ENCODE measurements at places on chromosomes 4 and X.

DNA sequence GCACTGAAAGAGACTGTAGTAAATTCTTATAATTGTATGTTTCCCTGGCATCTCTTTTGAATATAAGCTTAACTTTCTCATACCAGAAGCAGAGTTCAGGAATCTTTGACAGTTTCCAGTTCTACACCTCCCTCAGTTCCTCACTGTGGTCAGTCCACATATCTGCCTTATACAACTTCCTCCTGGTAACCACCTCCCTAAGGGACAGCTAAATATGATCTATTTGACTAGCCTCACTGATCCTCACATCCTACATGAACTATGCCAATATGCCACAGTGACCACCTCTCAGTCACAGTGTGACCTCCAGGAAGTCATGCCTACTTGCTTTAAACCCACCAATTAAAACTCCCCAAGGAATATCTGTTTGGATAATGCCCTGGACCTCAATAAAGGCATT is 51.6 kb upstream of the HDAC8 start:
- DNase-seq: no peak

- DNase-seq: no peak
Observed at GRCh38 chr4:181507938-181508337, 735.3 kb upstream of the TENM3 start.

DNA sequence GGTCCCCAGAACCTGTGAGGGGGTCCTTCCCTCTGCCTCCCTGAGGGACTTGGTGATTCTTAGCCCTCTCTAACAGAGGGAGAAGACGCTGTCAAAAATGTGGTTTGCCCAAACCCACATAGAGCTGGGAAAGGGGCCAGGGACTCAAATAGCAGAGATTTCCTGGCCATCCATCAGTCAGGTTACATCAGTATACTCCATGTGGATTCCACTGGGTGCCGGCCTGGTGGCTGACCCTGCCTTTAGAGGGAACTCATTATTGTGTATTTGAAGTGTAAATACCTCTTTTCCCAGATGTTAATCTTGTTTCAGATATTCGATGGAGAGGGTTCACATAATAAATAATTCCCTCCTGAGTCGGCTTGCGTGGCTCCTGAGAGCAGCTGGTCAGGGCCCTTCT is 130.3 kb downstream of the TBL1X start:
- no peak for DNase-seq

DNA sequence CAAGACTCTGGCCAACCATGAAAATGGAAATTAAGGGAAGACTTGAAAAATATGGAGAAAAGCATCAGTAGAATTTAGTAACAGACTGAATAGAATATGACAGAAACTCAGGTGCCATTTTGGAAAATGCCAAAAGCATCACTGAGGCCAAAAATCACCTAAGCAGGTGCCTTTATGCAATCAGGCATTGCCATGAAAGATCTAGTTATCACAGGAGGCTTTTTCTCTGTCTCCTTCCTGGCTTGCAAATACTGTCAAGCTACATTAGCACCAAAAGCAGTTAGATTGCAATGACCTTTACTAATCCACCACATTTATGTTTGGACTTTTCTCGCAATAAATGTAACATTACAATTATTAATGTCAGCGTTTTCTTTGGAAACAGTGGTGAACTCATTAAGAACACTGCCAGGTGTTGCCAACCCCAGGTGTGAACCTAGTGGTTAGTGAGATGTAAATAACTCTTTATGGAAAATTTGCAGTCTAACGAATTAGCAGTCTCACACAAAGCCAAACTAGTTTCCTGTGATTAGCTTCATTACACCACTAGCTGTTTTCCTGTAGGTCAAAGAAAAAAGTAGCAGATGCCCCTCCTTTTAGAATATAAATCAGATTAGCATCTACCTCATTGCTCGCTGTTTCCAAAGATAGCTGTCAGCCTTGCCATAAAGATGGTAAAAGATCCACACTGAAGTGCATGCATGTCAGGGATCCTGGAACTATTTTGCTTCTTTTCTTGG is 1568.4 kb upstream of the TENM3 start:
- DNase-seq: no peak

- DNase-seq: peak; percentile 25
Observed at GRCh38 chr4:169566021-169566818, 46.2 kb downstream of the NEK1 start.

- DNase-seq: no peak
Observed at GRCh38 chr4:105951198-105951597, 55.9 kb downstream of the NPNT start.

DNA sequence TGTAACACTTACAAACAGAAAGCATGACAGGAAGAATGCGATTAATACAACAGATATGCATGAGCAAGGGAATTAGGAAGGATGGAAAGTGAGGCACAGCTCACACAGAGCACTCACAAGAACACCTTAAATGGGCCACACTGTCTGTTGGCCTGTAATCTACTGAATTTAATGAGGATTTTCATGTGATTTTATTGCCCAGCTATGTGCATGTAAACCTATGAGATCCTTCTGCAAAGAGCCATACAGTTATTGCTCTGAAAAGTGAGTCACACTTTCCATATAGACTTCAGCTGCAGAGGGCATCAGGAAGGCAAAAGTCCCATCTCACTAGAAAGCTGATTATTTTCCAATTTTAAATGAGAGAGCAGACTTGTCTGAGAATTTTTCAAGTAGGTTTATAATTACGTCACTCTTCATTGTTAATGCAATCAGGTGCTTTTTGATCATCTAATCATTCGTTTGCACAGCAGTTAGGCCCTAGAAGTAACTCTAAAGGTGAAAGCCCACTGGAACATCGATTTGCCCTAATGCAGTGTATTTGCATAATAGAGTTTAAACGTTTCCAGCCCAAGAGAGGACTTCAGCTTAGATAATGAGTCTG is 832.7 kb upstream of the INTU start:
- no peak for DNase-seq

DNA sequence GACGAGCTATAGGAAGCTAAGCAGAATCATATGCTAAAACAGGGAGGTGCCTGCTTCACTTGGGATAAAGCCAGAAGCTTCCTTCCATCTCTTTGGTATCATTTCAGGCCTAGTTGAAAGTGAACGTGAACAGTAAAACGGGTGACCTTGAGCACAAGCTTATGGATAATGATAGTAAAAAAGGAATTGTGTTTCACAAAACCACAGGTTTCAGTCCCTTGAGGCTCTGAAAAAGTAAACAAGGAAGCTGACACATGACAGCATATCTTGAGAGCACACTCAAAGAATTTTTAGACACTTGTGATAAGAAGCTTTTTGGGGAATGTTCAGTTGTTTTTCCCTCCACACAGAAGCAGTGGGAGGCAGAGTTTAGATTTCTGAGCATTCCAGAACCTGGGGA is 286.1 kb downstream of the DCHS2 start:
- no peak for DNase-seq

GRCh38 chrX:88990882-88991582 is 244.0 kb downstream of the CPXCR1 start:
- DNase-seq: no peak

GRCh38 chr4:15423285-15423711 is 4.5 kb upstream of the C1QTNF7 start:
- DNase-seq: no peak

DNA sequence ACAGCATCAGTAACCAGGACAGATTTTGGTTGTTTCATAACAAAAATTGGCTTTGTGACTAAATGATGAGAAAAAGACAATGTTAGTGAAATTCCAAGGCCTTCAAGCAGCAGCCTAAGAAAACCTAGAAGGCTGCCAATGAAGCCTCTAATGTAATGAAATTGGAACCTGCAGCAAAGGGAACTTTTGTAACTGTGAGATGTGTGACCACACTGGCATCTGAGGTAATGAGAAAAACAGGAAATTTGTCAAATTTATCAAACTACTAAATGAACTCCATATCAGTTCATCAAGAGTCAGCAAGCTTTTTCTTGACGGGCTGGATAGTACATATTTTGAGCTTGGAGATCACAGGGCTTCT is 30.4 kb upstream of the EMCN start:
- no peak for DNase-seq

DNA sequence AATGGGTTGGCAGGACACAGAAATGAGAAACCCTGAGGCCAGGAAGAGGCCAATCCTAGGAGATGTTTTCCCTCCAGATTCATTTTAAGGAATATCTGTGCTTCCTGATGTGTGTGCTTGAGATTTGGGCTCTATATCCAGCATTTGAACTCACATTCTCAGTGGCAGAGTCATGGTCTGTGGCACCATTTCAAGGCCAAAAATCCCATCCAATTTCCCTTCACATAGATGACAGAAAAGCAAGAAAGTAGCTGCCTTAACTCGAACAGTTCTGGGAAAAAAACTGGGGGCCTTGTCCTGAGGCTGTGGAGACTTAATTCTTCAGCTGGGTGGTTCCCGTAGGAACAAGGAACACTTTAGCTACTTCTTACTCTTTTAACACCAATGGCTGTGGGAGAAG is 27.4 kb downstream of the TAF7L start:
- DNase-seq: no peak

DNA sequence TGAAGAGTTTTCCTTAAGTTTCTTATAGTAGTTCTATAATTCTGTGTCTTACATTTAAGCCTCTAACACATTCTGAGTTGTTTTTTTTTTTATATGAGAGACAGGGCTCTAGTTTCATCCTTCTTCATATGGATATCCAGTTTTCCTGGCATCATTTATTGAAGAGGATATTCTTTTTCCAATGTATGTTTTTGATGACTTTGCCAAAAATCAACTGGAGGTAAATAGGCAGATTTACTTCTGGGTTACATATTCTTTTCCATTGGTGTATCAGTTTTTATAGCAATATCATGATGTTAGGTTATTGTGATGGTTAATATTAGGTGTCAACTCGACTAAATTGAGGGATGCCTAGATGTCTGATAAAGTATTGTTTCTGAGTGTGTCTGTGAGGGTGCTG is 650.7 kb upstream of the GRID2 start:
- DNase-seq: no peak

GRCh38 chr4:11914406-11914805 is 485.7 kb upstream of the HS3ST1 start:
- DNase-seq: no peak

GRCh38 chrX:115525486-115525885 is 35.5 kb upstream of the PLS3 start:
- DNase-seq: peak; percentile 54

GRCh38 chr4:1170156-1170975 is 2.0 kb downstream of the SPON2 start:
- DNase-seq: no peak

- no peak for DNase-seq
Observed at GRCh38 chr4:104693601-104694201, 199.0 kb upstream of the CXXC4 start.

DNA sequence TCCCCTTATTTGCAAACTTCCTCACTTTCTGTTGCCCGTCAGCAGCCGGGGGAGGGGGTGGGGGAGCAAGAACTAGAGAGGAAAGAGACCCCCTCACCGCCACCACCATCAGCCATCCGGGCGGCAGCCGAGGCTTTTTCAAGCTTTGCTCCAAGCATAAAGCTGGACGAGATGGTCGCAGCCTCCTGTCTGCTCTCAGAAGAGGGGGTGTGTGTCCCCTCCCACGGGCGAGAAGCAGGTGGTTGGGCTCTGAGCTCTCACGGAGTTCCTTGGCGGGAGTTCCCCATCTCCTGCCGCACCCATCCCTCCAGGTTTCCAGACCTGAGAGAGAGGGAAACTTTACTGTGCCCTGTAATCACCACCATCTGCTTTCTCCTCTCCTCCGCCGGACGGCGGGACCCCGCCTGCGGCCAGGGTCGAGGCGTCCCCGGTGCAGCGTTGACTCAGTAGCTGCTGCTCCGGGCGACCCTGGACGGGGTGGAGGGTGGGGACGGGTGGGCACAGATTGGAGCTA is 4.7 kb upstream of the ARX start:
- no peak for DNase-seq

GRCh38 chrX:153921511-153922446 is 4.3 kb downstream of the ARHGAP4 start:
- DNase-seq: no peak

DNA sequence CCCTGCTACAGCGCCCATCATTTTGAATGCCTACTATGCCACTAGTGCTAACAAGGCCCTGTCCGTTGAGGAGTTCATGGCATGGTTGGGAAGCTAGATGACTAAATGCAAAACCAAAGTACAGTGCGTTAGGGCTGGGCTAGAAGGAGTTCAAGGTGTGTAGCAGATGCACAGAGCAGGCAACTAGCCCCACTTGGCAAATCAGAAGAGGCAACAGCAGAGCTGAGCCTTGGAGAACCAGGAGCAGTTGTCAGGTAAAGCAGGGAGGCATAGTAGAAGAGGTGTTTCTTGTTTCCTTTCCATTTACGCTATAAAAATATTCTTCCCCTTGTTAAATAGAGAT is 146.6 kb upstream of the CPEB2 start:
- DNase-seq: no peak

DNA sequence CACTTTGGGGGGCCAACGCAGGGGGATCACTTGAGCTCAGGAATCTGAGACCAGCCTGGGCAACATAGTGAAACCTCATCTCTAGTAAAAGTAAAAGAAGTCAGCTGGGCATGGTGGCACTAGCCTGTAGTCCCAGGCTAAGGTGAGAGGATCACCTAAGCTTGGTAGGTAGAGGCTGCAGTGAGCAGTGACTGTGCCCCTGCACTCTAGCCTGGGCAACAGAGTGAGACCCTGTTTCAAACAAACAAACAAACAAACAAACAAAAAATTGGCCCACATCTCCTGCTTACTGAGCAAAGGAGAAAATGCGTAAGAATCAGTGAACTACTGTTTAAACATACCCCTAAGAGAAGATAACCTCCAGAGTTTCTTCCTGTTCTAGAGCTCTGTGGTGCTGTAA is 85.3 kb downstream of the FRYL start:
- DNase-seq: no peak

- DNase-seq: no peak
Observed at GRCh38 chr4:13903061-13903460, 275.5 kb upstream of the BOD1L1 start.

- no peak for DNase-seq
Observed at GRCh38 chr4:1360423-1361283, 13.6 kb downstream of the UVSSA start.

- no peak for DNase-seq
Observed at GRCh38 chrX:115147220-115147619, 42.0 kb upstream of the RBMXL3 start.

GRCh38 chr4:78691971-78692821 is 84.0 kb upstream of the BMP2K start:
- no peak for DNase-seq
